NCI-H2107 (cell line): ENCODE measurements at places on chromosomes 6 and 20.

DNA sequence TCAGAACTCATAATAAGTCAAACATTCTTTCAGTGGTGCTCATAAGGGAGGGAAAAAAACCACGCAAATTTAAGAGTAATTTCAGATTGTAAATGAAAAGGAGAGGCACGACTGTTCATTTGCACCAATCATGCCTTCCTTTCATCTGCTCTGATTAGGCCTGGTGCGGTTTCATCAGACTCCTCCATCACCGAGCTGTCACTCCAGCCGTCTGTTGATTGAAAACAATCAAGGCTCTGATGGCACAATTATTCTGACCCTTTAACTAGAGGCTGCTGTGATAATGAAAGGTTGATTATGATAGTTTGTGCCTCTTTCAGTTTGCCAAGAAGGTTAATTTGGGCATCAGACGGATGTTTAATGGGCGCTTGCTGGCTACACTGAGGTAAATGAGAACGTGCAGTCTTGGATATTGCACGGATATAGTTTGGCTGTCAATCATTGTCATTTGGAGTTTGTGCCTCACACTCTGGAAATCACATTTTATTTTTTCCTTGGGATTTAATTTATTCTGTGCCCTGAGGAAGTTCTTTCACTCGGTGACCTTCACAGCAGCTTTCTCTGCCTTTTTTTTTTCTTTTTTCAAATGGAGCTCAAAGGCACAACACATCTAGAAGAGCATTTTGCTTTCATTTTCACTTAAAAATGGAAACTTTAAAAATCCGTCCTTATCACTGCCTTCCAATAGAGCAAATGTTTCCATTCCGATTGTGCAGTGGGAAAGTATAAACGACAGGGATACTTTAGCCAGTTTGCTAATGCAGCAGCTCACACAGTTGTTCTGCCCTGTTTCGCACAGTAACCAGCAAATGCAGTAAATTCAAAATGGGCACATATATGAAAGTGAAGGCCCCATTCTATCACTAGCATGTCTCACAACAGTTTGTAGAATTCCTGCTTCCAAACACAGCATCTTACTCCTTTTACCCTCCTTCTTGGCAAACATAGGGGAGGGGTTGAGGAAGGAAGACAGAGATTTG is 172.8 kb downstream of the KLHL32 start:
- no peak for DNase-seq

DNA sequence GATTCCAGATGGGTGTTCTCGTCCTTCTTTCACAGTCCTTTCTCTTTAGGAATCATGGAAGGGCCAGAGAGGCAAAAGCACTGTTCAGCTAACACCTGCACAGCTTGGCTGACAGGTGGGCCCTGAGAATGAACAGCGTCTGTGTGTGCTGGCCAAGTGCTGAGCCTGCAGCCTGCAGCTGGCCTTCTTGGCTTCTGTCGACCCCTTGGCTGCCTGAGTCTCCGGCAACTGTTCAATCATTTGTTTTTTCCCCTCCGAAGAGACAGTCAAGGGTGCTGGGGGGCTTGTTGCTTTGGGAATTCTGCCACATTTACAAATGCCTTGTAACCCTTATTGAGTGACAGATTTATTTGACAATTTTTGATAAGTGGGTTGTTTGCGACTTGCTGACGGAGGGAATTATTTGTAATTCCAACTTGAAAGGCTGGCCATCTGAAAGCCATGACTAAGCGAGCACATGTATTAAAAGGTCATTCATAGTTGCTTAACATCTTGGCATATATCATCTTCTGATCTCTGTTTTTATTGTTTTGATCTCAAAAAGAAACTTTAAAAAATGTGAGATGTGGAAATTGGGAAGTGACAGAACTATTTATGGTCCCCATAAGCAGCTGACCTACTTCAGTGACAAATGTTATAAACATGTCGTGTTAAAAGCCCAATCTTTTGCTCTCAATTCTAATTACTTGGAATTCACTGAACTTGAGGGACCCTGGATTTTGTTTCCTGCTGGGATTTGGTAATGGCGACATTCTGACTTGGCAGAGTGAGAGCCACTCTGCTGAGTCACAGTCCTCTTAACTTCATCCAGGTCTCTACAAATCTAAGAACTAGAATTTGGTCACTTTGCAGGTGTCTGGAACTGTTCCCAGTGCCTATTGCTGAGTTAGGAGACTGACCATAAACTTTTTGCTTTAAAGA is 41.9 kb upstream of the FERMT1 start:
- DNase-seq = no peak

GRCh38 chr20:10807013-10807412 is 133.2 kb upstream of the JAG1 start:
- no peak for DNase-seq

DNA sequence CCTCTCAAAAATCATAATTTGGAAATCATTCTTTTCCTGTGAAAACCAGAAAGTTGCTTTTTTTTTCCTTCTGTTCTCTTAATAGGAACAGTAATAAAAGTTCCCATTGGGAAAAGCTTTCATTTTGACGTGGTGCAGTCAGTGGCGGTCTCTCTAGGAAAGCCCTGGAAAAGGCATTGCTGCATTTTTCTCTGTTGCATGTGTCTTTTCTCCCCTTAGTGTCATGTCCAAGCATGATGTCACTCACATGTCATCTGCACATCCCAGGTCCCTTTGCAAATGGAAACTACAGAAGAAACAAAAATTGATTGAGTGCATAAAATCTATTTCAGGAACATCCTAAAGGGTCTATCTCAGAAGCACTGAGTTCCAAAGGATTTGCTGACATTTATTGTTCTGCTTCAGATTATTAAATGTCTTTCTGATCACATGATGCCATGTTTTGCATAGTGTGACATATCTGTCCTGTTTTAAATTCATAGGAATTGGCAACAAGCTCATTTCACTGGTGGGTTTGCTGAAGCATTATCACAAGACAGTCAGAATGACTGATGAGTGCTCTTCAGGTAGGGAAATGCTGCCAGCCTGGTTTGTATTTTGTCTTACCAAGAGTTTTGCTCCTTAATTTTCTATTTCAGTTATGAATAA is 208.7 kb downstream of the SOX4 start:
- DNase-seq = no peak

DNA sequence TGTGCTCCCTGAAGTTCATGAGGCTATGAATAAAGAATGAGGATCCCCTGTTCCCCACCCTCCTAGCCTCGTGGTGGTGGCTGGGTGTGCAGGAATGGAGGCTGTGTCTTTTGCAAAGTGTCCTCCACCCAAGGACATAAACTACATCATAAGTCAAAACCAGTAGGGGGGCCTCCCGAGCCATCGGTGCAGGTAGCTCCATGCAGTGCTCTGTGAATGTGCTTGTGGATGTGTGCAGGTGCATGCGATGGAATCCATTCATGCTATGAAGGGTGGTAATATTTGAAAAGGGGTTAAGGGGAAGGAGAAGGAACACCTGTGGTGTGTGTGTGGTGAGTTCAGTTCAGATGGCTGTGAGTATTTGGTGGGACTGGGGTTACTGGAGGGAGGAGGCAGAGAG is 197.3 kb downstream of the NRN1 start:
- no peak for DNase-seq
